Keratinocyte (primary cell): ENCODE measurements at places on chromosomes 7 and 10.

- DNase-seq: no peak
Observed at GRCh38 chr10:76299501-76299900, 868.1 kb downstream of the LRMDA start.

DNA sequence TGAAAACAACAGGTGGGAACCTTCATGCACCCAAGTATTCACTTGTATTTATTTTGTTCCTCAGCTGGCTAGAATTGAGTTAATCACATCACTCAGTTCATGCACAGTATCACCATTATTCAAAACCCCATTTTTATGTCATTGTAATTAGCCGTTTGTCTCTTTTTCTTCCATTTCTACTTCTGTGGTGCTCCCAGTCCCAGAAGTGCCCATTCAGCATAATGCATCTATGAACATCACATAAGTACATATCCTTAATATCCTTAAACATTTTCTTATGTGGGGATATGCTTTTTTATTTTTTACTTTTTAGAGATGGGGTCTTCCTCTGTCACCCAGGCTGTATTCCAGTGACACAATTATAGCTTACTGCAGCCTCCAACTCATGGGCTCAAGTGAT lies 510.9 kb upstream of the MGMT start:
- no peak for DNase-seq

GRCh38 chr7:34277016-34277802 lies 371.9 kb downstream of the BMPER start:
- no peak for DNase-seq

GRCh38 chr7:157339777-157340677 lies 3.2 kb downstream of the DNAJB6 start:
- no peak for DNase-seq

- no peak for DNase-seq
Observed at GRCh38 chr10:5743736-5744135, 59.1 kb downstream of the TASOR2 start.
